ENCODE measurements at places on chromosomes 6 and 20.

DNA sequence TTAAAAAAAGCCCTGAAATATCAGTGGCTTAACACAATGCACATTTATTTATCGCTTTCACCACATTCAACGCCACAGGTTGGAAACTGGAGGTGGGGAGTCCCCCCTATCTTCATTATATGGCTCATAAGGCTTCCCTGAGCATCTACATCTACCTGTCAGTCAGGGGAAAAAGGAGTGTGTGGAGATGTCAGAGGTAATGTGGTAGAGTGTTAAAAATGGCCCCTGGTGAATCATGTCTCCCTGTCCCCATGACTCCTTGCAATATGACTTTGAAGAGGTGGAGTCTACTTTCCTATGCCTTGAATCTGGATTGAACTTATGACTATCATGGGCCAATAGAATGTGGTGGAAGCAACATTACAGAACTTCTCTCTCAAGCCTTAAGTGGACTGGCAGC lies 65.5 kb upstream of the BTBD3 start:
- DNase-seq, result no peak

- DNase-seq, result no peak
These were observed 139.5 kb downstream of the DLL1 start for GRCh38 chr6:170151321-170151771.

GRCh38 chr6:90238496-90239266 lies 58.0 kb downstream of the BACH2 start:
- no peak for DNase-seq

- no peak for DNase-seq
These were observed 1.6 kb downstream of the DNAJC5 start for GRCh38 chr20:63896264-63897105.

GRCh38 chr6:111724505-111724904 lies 118.8 kb upstream of the TRAF3IP2 start:
- DNase-seq, result peak; percentile 43

DNA sequence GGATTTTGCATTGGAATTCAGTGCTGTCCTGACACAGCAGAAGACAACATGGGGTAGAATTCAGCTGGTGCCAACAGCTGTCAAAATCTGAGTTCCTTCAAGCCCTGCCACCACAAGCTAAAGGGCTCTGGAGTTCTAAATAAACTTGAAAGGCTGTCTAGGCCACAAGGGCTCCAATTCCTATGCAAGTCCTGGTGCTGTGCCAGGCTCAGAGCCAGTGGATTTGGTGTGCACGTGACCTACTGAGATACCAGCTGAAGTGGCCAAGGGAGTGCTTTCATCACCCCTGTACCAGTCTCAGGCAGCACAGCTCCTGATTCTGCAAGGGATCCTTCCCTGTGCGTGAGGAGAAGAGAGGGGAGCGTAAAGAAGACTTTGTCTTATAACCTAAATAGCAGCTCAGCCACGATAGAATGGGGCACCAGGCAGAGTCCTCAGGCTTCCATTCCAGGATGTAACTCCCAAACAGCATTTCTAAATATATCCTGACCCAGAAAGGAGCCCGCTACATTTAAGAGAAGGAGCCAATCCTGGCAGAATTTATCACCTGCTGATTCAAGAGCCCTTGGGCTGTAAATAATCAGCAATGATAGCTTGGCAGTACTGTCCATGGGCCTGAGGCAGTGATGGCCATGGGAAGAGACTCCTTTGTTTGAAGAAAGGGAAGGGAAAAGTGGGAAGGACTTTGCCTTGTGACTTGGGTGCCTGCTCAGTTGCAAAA lies 881.2 kb upstream of the EPHA7 start:
- DNase-seq, result no peak

DNA sequence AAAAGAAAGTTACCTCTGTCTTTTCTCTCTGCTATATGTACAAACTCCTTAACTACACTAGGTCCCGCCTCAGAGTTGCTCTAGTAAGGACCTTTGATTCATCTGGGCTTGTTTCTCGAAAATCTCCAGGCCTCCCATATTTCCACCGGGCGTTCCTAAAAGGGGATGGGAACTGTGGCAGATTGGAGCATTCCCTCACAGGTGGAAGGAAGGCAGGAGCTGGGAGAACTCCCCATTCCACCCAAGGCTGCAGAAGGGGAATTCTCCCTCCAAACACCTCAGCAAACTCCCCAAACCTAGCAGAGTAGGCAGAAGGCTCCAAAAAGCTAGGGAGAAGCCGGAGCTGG lies 1.6 kb upstream of the TFAP2A start:
- no peak for DNase-seq

GRCh38 chr6:81237226-81237625 lies 515.3 kb downstream of the TENT5A start:
- no peak for DNase-seq

- no peak for DNase-seq
These were observed 29.3 kb downstream of the KAT14 start for GRCh38 chr20:18166950-18167349.

GRCh38 chr20:31666258-31667042 lies 28.7 kb downstream of the COX4I2 start:
- peak; percentile 19 for DNase-seq

DNA sequence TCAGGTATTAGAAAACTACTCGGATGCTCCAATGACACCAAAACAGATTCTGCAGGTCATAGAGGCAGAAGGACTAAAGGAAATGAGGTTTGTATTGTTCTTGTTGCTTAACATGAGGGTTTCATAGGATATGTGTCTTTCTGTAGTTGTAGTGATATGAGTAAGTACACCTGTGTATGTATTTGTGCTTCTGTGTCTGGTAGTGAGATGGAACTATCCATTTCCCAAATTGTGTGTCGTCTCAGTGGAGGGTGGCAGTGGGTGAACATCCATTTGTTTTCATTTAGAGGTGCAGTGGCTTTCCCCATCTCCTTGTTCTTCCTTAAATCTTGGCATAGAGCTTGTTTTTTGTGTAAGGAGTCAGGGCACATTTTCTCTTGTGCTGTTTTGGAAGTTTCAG lies 8.2 kb downstream of the ASXL1 start:
- no peak for DNase-seq

- DNase-seq, result no peak
These were observed 79.4 kb downstream of the SNX5 start for GRCh38 chr20:17889226-17889625.

DNA sequence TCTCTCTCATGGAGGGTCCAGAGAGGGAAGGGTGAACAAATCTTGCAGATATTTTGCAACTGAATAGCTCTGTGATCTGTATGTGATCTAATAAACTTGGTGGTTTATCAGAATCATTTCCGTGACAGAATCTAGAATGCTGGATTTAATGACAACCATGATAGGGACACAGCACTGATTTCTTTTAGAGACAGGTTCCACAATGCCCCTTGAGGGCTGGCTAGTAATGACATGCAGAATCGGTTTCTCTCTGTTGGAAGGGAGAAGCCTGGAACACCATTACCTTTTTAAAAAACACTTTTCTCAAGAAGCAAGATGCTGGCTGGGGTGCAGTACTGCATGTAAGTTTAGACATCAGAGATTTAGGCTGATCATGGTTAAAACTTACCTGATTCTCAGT lies 313.4 kb downstream of the CDH26 start:
- DNase-seq, result no peak

GRCh38 chr6:149356081-149356750 lies 38.7 kb downstream of the TAB2 start:
- no peak for DNase-seq

- DNase-seq, result no peak
These were observed 195.7 kb downstream of the ALDH8A1 start for GRCh38 chr6:134754013-134754690.

GRCh38 chr20:24950128-24950835 lies 1.2 kb downstream of the CST7 start:
- DNase-seq, result no peak

DNA sequence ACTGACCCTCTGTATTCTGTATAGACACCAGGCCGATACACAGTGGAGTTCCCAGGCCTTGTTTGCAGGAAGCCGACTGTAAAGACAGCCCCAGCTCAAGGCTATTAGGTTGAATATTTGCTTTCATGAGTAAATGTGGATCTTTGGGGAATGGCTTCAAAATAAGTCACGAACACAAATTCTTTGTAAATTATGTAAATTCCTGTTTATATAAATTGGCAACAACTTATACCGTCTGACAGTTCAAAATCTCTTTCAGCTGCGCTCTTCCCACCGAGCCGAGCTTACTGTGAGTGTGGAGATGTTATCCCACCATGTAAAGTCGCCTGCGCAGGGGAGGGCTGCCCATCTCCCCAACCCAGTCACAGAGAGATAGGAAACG lies 24.7 kb downstream of the EDN3 start:
- no peak for DNase-seq

GRCh38 chr6:18473755-18474154 lies 86.6 kb downstream of the RNF144B start:
- DNase-seq, result no peak

GRCh38 chr6:131574133-131574532 lies 1.1 kb downstream of the ARG1 start:
- DNase-seq, result no peak

- DNase-seq, result no peak
These were observed 247.9 kb downstream of the CDH4 start for GRCh38 chr20:61499859-61500554.

DNA sequence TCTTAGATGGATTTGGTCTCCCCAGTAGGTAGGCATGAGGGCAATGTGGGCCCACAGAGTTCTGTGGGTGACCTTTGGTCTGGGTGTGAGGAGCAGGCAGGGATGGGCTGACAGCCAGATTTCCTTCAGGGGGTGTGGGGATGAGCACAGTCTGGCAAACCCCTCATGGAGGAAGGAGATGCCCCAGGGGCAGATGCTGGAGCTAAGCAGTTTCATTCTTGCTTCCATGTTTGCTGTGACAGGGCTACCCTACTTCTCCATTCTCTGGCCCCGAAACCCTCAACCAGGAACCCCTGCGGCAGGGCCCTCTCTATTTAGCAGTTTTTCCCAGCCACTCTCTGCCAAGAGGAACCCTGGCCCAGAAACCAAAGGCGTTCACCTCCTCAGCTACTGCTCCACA lies 40.4 kb downstream of the GCLC start:
- no peak for DNase-seq

DNA sequence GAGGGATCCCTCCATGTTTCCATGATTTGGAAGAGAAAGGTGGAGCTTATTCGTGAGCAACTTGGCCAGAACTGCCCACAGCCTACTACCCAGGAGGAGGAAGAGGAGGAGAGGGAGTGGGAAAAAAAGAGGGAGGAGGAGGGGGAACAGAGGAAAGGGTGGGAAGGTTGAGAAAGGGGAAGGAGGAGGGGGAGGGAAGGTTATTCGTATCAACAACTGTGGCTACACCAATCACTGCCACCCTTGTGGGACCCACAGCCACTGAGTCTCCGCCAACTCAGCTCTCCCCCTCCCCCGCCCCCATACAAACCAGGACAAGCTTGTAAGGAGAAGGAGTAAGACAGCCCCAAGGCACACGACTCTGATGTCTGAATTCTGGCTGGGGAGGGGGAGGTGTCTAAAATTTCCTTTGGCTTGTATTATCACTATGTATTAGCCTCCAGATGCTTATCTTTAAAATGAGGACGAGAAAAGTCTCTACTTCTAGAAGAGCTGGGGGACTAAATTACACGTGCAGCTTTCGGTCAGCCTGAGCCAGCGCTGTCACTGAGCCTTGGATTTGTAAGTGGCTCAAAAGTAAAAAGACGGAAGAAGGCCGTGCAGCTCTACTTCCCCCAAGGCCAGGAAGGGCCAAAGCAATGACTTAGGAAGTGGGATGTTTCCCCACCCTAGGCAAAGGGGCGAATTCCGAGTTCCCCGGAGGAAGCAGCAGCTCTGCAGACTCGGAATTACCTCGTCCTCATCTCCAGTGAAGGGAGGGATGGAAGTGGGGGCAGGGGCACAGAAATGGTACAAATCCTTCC lies 1.0 kb downstream of the FKBP1A start:
- no peak for DNase-seq

- DNase-seq, result no peak
These were observed 392.4 kb downstream of the QKI start for GRCh38 chr6:163806755-163807499.

DNA sequence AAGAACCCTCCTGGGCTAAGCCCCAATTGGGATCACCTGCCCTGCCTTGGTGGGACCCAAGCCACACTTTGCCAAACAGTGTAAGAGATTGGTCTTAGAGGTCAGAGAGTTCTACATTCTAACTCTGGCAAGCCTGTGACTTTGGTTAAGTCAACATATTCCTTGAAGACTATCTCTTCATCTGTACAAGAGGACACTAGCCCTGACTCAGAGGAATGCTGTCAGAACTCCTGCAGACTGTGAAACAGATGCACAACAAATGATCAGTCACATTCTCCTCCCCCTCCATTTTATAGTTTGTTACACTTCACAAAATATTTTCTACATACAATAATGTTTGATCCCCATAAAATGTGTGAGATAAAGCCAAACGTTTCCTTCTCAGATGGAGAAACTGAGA lies 91.7 kb upstream of the EPB41L1 start:
- no peak for DNase-seq

GRCh38 chr6:131062241-131063027 lies 611 bp downstream of the EPB41L2 start:
- peak; percentile 20 for DNase-seq

GRCh38 chr6:31952140-31952805 lies 6.4 kb downstream of the CFB start:
- no peak for DNase-seq

- no peak for DNase-seq
These were observed 36.9 kb downstream of the APCDD1L start for GRCh38 chr20:58478141-58478805.

DNA sequence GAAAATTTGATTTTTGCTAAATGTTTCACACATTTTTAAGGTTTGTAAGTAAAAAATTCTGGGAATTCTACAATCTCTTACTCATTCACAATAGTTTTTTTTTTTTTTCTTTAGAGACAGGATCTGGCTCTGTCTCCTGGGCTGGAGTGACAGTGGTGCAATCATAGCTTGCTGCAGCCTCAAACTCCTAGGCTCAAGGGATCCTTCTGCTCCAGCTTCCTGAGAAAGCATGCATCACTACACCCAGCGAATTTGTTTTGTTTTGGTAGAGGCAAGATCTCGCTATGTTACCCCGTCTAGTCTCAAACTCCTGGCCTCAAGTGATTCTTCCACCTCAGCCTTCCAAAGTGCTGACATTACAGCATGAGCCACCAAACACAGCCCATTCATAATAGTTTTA lies 232.8 kb downstream of the GJA1 start:
- no peak for DNase-seq

- DNase-seq, result no peak
These were observed 65.6 kb downstream of the TMEM200A start for GRCh38 chr6:130431346-130431852.

DNA sequence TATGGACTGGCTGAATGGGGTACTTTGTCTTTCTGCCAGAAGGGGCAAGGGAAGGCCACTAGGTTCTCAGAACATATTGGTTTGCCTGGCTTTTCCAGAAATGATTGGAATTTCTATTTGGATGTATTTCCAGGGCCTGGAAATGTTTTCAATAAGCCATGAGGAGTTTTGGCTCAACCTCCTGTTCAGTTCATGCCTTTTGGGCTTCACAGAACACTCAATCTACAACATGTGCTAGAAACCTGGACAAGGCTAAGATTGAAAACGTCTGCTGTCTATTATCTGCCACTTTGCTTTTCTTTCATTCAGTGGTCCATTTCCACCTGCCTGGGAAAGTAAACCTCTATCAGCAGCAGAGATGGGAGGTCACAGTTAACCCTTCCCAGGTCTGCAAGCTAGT lies 793.4 kb downstream of the TENT5A start:
- no peak for DNase-seq

- DNase-seq, result no peak
These were observed 6.9 kb upstream of the MOCS1 start for GRCh38 chr6:39941138-39941537.

GRCh38 chr20:41217422-41217821 lies 80.1 kb downstream of the PLCG1 start:
- DNase-seq, result no peak

All from central memory CD4-positive, alpha-beta T cell (primary cell).